ENCODE measurements at places on chromosomes 2 and 18. TPM values are rescaled to one million over a fixed set of nuclear protein-coding genes. Genes with fewer than 3 reads are reported as not detected.
A peak's percentile ranks its signal among the peaks of the same experiment; 100 is the strongest.

GRCh38 chr2:204340511-204340910 is 204.8 kb upstream of the PARD3B start:
- no peak overlapping the region for H3K4me3 ChIP-seq
- peaks cover 14% of the 10 kb centered on the region for H3K4me1 ChIP-seq
- no peaks in the 10 kb centered on the region for H3K27me3 ChIP-seq
- H3K27ac ChIP-seq, result no peak overlapping the region
- no peaks in the 10 kb centered on the region for H3K36me3 ChIP-seq

The PDCL3 gene
- 20.2 TPM for total RNA-seq

DNA sequence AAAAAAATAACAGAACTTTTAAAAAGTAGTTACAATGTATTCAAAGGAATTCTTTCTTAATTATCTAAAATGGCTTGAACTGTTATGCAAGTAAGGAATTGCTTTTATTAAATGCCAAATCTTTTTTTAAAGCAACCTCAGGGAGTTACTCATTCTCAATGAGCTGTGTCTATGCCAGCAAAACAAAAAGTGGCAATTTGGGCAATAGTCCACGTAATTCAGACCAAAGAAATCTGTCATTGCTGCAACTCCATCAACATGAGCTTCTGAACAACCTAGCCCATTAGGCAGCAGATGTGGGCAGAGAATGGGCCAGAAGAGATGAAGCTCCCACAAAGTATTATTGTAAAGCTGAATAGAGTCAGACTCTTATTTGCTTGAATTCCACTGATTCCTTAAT is 118.4 kb downstream of the ALK start:
- H3K27me3 ChIP-seq, result no peaks in the 10 kb centered on the region
- peaks cover 6% of the 10 kb centered on the region for H3K36me3 ChIP-seq
- H3K4me3 ChIP-seq, result no peak overlapping the region
- no peak overlapping the region for H3K27ac ChIP-seq
- no peak for DNase-seq
- H3K4me1 ChIP-seq, result peaks cover 20% of the 10 kb centered on the region

DNA sequence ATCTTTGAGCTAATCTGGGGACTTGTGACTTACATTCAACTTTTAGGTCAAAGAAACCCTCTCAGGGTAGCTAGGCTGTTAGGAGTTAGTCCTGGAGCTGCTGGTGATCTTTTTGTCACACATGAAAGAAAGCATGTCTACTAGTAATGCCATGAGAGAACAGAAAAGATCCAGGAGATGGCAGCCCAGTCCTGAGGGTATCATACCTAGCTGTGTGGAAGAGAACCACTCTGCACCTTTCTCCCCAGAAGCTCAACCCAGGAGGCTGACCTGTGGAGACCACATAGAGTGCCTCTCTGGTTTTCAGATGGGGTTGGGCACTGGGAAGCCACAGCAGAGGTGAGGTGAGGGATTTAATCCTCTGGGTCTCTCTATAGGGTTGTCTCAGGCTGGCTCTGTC is 460.2 kb upstream of the UBE2E3 start:
- no peak overlapping the region for H3K4me3 ChIP-seq
- peaks cover 4% of the 10 kb centered on the region for H3K27me3 ChIP-seq
- DNase-seq, result no peak
- no peaks in the 10 kb centered on the region for H3K36me3 ChIP-seq

DNA sequence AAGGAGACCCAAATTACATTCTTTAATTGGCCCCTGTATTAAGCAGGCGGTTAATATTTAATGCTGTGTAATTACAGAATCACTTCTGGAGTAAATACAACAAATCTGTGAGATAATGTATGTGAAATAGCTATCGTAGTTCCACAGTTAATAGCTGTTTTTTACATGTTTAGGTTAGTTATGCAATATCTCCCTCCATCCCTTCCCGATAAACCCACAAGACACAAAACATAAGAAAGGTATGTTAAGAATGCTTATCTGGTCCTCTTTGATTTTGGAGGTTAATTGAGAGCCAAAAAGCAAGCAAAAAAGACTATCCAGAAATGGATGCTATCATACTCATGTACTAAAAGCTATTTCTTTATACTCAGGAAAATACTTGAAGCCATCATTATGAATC is 49.1 kb downstream of the ZNF638 start:
- no peaks in the 10 kb centered on the region for H3K4me1 ChIP-seq
- peaks cover 42% of the 10 kb centered on the region for H3K36me3 ChIP-seq
- H3K27me3 ChIP-seq, result no peaks in the 10 kb centered on the region
- no peak overlapping the region for H3K4me3 ChIP-seq

GRCh38 chr2:159076241-159076640 is 107.8 kb downstream of the TANC1 start:
- H3K27ac ChIP-seq, result peak overlapping the region; percentile 3
- no peaks in the 10 kb centered on the region for H3K27me3 ChIP-seq
- peaks cover 12% of the 10 kb centered on the region for H3K36me3 ChIP-seq
- no peak overlapping the region for H3K4me3 ChIP-seq

The ERBB4 gene
- total RNA-seq, result 5.3 TPM
